ENCODE measurements at places on chromosomes 4 and X. TPM values are rescaled to one million over a fixed set of nuclear protein-coding genes. Genes with fewer than 3 reads are reported as not detected.

The COL25A1 gene
- 0.24 TPM for total RNA-seq

The RS1 gene
- total RNA-seq, result not detected

DNA sequence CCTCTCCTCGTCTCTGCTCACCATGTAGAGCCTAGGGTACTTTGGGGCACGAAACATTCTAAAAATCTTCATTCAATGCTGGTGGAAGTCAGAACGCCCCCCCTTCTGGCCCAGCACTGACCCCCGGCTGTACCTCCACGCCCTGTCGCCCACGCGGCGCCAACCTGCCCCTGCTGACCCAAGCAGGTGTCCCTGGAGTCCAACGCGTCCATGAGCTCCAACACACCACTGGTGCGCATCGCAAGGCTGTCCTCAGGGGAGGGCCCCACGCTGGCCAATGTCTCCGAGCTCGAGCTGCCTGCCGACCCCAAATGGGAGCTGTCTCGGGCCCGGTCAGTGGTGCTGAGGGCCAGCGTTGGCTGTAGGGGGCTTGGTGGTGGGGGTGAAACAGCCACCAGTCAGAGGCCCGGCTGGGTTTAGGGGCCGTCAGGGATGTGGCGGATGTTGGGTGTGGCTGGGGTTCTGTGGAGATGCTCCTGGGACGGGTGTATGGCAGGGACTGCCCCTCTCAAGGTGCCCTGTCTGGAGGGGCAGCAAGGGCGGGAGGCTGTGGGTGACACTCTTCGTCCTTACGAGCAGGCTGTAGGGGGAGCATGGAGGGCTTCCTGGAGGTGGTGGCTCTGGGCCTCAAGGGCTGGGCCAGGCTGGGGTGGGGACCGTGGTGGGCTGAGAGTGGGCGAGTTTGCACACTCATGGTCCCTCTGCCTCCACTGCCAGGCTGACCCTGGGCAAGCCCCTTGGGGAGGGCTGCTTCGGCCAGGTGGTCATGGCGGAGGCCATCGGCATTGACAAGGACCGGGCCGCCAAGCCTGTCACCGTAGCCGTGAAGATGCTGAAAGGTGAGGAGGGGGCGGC, 11.8 kb downstream of the FGFR3 start:
- H3K4me1 ChIP-seq, result no peaks in the 10 kb centered on the region
- H3K4me3 ChIP-seq, result no peak overlapping the region
- no peak overlapping the region for H3K27ac ChIP-seq
- H3K27me3 ChIP-seq, result no peaks in the 10 kb centered on the region
- no peak for DNase-seq

The RIPPLY1 gene
- total RNA-seq, result not detected
